ENCODE measurements at places on chromosomes 4 and X.

- DNase-seq, result no peak
These were observed 25.7 kb upstream of the UGT2B7 start for GRCh38 chr4:69070590-69070989.

DNA sequence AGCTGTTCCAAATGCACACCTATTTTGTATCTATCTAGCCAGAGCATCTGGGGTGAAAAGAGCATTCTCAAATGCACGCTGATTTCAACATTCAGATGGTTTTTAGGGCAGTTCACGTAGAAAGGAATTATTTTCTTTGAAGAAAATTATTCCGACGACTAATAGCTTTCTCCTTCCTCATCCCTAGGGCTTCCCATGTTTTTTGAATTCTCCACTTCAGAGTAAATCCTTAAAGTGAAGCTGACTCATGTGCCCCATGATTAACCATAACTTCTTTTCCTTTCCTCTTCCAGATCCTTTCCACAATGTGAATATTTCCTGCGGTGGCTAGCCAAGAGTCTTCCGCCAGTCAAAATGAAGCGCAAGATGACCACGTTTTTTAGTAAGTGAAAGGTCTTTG, 86.7 kb upstream of the PDHA1 start:
- DNase-seq, result no peak

DNA sequence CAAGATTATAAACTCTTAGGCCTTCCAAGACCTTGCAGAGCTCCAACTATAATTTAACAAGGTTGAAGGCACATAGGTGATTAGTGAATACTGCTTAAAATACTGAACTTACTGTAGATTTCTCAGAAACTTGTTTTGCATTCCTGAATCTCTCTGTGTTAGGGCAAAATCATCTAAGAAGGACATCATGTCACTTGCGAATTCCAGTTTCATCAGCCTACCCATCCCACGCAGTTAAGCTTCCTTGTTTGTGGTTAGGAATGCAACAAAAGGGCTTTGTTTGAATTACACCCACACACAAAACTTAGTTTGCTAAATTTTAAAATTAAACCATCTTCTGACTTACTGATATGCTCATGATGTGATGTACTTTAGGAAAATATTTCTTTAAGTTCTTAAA, 174.0 kb downstream of the SOWAHB start:
- DNase-seq, result no peak

DNA sequence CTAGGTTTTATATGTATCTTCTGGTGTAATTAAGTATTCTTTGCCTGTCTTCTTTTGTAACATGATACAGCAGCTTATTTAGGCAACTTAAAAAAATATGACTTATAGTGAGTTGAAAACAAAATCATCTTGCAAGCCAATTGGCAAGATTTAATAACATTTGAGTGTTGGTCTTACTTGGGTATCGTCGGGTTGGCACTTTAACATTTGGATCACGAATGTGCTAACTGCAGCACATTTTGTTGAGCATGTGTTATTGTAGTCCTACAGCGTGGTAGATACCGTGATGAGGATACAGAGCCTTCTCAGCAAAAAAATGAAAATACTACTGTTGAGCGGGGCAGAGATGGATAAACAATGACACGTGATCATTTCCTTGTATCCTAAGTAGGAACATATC, 295.3 kb downstream of the ARHGAP10 start:
- DNase-seq, result no peak

DNA sequence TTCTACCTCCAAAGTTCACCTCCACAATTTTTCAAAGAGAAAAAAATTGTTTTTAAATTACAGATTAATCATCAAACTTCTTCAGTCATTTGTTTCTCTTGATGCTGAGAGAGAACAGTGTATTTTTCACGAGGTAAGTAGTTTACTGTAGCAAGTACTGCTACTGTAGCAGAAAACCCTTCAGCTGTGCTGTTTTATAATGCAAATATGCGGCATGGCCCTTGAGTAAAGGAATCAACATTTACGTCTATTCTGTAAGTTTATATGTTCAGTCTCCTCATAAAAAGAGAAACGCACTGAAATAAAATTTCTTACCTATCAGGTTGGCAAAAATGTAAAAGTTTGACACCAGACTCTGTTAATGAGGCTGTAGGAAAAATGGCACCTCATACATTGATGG, 399.0 kb downstream of the NKX6-1 start:
- DNase-seq, result no peak

- no peak for DNase-seq
These were observed 160.3 kb upstream of the VEGFC start for GRCh38 chr4:176953021-176953420.
